ENCODE measurements at places on chromosomes 2 and 18.

DNA sequence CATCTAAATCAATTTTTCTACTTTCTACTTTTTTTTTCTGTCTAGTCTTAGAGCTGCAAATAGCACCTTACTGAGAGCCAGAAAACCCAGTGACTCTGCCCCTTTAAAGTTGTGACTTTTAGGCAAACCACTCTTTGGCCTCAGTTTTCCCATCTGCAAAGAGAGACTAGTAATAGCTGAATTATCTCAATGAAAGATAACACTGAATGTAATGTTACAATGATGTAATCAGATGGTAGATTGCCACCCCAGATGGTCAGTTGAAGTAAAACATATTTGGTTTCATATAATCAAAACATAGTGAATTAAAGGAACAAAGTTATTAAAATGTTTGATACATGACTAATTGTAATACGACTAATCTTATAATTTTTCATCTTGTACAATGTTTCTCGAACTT lies 5.0 kb upstream of the APCDD1 start:
- DNase-seq: no peak

DNA sequence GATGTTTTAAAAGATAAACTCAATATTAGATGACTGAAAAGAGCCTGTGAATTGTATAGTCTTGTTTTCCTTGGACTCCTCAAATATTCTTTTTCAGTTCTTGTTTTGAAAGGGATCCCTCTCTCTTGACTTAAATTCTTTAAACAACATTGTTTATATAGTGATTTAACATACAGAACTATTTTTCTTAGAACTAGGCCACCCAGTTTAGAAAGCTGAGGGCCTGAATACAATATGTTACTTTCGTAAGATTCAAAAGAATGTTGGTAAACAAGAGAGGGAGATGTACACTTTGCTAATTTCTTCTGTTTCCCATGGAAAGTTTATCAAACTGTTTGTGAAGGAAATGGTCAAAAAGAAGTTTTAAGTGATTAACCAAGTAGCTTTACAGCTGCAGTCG lies 5.5 kb upstream of the TSPYL6 start:
- no peak for DNase-seq

- no peak for DNase-seq
Measured at GRCh38 chr2:45191976-45192375, 182.7 kb upstream of the SIX2 start.

DNA sequence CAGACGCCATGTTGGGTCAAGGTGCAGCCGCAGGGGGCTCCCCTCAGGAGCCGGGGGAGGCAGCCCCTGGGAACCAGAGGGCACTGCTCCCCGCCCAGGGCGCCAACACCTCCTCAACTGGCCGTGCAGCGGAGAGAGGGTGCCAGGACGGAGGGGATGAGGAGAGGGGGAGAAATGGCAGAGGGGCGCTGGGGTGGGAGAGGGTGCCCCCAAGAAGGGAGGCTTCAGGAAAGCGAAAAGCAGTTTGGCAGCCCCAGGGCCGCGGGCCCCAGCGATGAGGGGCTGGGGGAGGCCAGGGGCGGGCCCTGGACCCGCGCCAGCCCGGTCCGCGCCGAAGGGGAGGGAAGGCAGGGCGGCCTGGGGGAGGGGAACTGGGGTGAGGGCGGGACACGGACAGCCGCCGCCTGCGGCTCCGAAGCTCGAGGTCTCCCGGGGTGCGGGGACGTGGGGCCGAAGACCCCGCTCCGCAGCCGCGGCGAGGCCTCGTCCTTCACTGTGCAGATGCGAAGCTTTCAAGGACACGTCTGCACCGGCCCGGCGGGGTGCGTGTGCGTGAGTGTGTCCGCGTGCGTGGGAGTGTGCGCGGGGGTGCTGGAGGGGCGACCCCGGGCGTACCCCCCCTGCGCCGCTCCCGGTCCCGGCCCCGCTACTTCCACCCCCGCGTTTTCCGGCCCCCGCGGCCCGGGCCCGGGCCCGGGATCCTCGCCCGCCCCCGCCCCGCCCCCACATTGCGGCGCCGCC lies 1.4 kb downstream of the DNMT3A start:
- no peak for DNase-seq

DNA sequence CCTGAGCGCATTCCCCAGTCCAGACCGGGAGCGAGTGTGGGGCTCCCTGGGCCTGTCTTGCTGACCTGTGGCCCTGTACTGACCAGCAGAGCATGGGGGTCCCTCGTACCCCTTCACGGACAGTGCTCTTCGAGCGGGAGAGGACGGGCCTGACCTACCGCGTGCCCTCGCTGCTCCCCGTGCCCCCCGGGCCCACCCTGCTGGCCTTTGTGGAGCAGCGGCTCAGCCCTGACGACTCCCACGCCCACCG lies 5.3 kb downstream of the NEU4 start:
- DNase-seq: no peak

GRCh38 chr2:128380061-128380889 lies 61.6 kb upstream of the HS6ST1 start:
- no peak for DNase-seq

DNA sequence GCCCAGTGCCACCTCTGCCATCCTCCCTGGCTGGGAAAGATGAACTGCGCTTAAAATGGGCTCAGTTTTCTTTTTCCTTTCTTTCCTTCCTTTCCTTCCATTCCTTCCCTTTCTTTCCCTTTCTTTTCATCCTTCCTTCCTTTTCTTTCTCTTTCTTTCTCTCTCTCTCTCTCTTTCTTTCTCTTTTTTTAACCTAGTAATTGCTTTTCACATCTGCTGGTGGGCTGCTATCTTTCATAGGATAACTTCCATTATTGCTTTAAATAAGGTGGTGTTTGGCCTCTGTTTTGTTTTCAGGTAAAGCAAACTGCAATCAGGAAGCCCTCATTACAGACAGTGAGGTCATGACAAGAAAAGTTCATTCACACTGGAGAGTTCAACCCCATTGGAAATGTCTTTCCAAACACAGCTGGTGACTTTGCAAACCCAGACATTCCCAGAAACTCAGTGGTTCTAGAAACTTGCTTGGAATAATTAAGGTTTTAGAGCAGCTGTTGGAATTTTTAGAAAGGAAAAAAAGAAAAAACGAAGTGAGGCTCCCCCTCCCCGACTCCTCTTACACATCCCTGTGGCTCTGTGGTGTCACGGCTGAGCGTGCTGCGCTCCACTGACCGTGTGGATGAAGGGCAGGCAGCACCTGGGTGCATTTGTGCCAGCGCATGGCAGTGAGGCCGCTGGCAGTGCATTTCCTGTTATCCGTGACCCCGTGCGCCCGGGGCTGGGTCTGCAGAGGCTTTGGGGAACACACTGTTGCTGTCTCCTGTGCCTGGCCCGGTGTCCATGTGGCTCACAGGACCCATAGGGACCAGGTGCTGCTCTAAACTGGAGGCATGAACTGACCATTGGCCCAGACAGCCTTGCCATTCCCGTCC lies 76.9 kb downstream of the MBP start:
- DNase-seq: no peak

- DNase-seq: no peak
Measured at GRCh38 chr2:138421971-138422335, 79.6 kb upstream of the SPOPL start.

- DNase-seq: no peak
Measured at GRCh38 chr2:137837830-137838229, 126.4 kb upstream of the HNMT start.

DNA sequence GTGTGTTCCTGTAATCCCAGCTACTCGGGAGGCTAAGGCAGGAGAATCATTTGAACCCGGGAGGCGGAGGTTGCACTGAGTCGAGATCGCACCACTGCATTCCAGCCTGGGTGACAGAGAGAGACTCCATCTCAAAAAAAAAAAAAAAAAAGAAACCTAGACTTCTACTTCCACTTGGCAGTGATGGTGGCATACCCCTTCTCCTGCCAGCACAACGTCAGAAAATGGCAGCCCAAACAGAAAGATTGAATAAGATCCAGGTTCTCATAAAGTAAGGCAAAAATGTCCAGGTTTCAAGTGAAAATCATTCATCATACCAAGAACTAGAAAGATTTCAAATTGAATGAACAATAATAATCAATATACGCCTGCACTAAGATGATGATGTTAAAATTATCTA lies 15.4 kb upstream of the ESPNL start:
- DNase-seq: no peak

DNA sequence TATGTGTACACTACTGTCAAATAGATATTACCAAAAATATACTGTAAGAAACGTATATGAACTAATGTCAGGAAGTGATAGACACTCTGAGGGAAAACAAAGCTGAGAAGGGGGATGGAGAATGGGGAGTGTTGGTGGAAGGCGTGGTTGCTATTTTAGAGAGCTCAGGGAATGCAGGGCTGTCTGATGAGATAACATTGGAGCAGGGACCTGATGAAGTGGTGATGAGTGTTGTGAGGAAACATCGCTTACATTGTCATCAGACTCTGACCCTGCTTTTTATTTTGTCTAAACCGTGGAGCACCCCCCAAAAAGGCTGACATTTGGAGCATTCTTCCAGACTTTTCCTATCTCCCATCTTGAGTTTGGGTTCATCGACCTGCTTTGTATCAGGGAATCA lies 194.7 kb downstream of the LTBP1 start:
- DNase-seq: no peak

DNA sequence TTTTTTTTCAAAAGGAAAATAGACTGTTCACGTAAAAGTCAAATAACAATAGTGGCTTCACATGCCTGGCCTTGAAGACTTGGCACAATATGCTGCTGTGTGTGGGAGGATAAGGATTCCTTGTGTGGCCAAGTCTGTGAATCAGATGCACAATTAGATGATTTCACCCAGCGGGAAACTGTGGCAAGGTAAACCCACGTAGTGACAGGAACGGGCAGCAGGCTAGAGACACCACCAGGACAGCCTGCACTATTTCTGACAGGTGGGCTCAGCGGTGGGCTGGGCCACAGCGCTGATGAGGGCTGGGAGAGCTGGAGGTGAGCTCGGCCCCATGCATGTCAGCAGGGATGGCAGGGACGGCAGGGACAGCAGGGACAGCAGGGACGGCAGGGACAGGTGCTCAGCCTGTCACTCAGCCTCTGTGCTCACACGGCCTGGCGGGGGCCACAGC lies 21.6 kb downstream of the SNORC start:
- DNase-seq: no peak

DNA sequence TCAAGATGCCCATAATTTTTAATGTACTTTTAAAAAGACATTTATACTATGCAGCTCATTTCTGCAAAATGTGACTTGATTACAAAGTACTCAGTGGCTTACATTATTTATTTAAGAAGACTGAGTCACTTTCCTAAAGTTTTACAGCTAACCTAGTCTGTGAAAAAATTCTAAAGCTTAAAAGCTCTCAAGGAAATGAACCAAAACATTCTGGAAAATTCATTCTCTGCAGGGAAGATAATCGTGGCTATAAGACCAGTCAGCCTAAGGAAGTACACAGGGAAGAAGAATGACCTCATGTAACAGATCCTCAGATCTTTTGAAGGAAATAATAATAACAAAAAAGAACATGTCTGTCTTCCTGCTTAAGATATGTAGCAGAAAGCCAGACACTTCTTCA lies 232.1 kb upstream of the STK17B start:
- no peak for DNase-seq

- peak; percentile 28 for DNase-seq
Measured at GRCh38 chr2:240997856-240998705, at the start of gene SNED1. SNED1 (plus strand) TSS chr2:240998618; CDS start chr2:240998838, 220 bp downstream.

GRCh38 chr18:75472396-75472795 lies 44.9 kb upstream of the SMIM21 start:
- no peak for DNase-seq

DNA sequence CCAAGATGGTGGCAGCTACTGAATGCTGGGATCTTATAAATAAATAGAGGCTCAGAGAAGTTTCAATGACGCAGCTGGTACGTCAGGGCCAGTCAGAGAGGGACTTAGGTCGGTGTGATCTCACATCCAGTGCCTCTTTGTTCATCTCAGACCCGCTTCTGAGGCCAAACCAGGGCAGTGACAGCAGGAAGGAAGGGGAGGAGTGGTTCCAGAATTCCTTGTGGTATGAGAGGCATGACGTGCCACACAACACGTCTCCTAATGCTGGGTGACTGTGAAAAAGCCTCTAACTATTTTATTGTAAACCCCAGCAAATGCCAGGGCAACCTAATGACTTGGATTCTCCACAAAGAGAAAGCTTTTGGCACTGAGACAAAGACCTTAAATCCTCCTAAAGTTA lies 423.3 kb downstream of the LPIN1 start:
- no peak for DNase-seq

- no peak for DNase-seq
Measured at GRCh38 chr2:192390401-192390800, 195.7 kb upstream of the TMEFF2 start.

DNA sequence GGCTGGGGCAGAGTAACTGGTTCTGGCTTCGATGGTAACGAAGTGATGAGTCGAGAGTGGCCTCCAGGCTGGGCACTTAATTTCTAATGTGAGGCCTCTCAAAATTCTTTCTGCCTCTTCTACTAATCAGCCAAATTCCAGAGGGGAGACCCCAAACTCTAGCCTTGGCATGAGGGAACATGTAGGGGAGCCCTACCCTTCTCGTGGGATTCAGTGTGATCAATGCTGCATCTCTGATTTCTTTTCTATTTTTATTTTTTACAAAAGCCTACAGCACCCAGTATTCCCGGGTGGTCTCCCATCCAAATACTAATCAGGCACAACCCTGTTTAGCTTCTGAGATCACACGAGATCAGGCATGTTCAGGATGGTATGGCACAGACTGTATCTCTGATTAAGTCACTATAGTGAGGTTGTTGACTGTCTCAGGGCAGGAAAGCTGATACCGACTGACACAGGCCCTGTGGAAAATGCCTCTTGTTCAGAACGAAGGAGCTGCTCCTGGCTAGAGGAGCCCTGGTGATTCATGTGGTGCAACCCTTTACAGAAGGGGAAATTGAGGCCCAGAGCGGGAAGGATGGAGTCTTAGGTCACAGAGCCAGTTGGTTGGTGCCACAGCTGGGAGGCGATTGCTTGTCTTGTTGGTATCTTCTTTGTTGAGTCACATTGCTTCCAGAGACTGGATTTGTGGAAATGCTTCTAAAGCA lies 126.3 kb upstream of the HS6ST1 start:
- no peak for DNase-seq

GRCh38 chr2:107136733-107137132 lies 250.8 kb upstream of the ST6GAL2 start:
- no peak for DNase-seq

GRCh38 chr2:10161206-10161931 lies 38.8 kb downstream of the RRM2 start:
- no peak for DNase-seq

- DNase-seq: no peak
Measured at GRCh38 chr2:168343586-168343985, 96.2 kb upstream of the STK39 start.

- no peak for DNase-seq
Measured at GRCh38 chr18:48891721-48892120, 59.0 kb downstream of the SMAD7 start.

GRCh38 chr2:207873794-207874193 lies 104.1 kb upstream of the FZD5 start:
- DNase-seq: no peak

DNA sequence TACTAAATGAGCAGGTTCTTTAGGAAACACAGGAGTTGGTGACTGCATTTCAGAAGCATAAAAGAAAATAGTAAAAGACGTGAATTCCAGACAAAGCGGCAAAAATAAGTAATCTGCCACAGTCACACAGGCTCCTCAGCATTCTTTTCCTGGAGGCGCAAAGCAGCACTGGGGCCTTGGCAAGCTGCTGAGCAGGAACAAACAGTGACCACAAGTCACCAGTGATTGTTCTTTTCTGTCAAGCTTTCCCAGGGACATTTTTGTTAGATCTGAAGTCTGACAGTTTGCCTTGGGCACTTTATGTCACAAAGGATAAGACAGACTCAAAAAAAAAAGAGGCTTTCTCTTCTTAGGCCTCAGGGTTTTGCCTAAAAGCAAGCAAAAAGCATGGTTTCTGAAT lies 216.2 kb downstream of the CDH20 start:
- DNase-seq: no peak
